ENCODE measurements at places on chromosomes 7 and 10.
A peak's percentile ranks its signal among the peaks of the same experiment; 100 is the strongest.

DNA sequence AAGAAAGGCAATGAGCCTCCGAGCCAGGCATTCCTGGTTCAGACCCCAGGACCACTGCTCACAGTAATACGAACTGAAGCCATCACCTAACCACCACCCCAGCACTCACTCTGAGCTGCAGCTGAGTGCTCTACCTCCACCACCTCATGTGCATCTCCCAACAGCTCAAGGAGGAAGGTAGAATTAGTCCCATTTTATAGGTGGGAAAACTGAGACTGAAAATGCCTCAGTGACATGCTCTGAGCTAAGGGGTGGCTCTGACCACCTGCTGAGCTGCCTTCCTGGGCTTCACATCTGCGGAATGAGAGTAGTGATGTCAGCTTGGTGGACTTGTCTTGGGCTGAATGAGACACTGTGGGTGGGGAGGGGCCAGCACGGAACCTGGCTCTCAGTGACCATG is 159.7 kb upstream of the UNC5B start:
- DNase-seq: no peak

DNA sequence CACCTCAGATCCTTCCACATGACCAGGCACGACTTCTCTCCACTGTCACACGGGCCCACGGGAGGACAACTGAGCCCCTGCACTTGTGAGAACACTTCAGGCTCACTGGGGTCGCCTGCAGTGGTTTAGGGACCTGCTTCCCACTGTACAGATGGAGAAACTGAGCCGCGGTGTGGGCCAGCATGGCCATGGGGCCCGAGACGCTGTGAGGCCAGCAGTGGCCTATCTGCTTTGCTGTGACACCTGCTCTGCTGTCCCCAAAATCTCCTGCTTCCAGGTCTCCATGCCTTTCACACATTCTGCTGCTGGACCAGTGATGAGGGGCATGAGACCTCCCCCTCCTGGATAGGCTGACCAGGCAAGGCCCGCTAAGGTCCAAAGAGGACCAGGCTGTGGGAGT is 75.8 kb upstream of the PAX2 start:
- DNase-seq: no peak

- peak; percentile 88 for DNase-seq
Measured at GRCh38 chr7:40219917-40220316, 85.1 kb downstream of the SUGCT start.

DNA sequence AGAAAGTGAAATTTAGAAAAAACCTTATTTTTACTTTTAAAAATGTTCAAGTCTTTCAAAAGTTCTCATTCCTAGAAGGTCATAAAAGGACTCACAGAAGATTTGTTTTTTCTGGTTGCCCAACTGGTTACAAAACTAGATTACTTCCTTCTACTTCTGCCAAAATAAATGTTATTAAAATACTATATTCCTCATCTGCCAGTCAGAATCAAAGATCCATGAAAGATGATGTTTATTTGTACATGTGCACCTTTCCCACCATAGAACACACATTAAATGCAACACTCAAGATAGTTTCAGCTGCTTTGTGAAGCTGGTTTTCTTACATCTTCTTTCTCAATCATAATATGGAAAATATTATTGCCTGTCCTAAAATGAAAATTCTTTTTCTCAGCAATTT is 465.4 kb downstream of the ETV1 start:
- DNase-seq: no peak

GRCh38 chr7:46133751-46134150 is 212.7 kb upstream of the IGFBP3 start:
- DNase-seq: no peak

- DNase-seq: no peak
Measured at GRCh38 chr10:87782721-87783120, 35.3 kb downstream of the ATAD1 start.

DNA sequence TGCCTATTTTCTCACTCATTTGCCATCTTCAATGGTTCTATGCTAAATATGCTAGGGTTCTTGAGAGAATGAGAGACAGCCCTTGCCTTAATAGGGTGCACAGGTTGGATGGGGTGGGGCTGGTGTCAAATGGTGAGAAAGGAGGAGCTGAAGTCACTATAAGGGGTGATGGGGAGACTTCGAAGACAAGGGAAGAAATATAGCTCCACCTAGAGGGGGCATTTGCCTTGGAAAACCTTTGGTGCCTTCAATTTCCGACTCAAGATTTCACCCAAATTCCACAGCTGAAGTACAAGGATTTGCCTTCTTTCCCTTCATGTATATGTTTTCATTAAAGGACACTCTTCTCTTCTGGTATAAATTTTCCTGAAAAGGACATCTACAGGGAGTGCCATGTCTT is 5.6 kb downstream of the PTN start:
- no peak for DNase-seq

DNA sequence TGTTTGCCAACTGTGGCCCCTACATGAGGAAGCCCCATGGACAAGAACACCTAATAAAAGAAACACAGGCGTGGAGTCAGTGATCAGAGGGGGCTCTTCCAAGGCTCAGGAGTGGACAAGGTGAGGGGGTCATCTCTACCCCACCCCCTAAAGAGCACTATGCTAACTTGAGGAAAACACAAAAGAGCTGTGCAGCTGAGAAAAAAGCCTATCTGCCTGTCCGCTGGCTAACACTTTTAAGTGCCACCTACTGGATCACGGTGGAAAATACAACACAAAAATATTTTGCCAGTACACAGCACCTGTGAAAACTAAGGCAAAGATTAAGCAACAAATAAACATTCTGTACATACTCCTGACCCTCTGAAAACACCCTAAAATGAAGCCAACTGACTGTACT is 53.1 kb upstream of the COBL start:
- no peak for DNase-seq

DNA sequence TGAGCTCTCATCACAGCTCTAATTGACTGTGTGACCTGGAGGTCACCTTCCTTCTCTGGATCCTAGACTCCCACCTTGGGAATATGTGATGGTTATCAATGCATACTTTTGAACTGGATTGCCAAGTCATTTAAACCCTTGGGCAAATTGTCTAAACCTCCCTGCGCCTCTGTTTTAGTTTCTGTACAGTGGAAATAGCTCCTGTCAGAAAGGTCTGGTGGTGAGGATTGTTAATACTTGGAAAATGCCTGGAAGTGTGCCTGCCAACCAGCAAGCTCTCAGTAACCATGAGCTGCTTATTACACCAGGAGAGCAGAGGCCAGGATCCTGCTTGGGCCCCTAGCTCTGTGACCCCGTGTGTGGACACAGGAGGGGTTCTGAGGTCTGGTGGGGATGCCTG is 108.7 kb upstream of the PPIF start:
- DNase-seq: peak; percentile 31

DNA sequence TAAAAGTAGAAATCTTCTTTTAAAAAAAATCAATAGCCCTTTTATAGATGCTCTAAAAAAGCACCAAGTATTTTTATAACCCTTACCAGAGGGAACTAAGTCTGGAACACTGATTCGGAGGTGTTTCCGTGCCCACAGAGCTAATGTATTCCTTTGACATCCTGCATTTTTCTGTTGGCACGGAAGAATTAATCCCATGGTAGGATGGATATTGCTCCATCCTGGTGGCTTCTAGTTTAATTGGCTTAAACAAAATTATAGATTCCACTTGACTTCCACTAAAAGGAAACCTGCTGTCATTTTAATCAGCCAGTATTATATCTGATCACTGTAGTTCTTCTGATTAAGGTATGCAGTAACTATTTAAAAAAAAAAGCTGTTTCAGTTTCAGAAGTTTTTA is 164.0 kb upstream of the NPS start:
- DNase-seq: no peak

DNA sequence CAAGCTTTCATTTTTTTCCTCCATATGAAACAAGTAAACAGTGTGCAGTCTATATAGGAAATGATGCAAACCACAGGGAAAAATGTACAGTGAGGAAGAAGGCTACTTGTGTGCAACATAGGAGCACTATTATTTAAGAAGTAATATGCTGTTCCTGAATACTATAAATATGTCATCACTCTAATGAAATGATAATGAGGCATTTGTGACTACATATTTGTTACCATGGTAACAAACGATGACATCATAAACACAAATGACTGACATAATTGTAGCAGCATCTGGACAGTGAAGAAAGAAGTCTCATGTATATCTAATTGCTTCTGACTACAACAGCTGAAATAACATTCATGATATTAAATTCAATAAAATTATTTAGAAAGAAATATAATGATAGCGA is 164.8 kb downstream of the C7orf25 start:
- DNase-seq: no peak

- DNase-seq: peak; percentile 62
Measured at GRCh38 chr7:87570178-87570577, 30.5 kb downstream of the ABCB1 start.

DNA sequence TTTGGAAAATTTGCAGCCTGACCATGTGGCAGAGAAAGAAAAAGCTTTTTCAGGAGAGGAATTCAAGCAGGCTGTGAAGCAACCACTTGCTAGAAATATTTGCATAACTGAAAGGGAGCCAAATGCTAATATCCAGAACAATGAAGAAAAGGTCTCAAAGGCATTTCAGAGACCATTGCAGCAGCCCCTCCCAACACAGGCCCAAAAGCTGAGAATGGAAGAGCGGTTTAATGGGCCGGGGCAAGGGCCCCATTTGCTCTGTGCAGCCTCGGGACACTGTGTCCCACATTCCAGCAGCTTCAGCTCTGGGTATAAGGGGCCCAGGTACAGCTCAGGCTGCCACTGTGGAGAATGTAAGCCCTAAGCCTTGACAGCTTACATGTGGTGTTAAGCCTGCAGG is 918.1 kb upstream of the POT1 start:
- DNase-seq: no peak

DNA sequence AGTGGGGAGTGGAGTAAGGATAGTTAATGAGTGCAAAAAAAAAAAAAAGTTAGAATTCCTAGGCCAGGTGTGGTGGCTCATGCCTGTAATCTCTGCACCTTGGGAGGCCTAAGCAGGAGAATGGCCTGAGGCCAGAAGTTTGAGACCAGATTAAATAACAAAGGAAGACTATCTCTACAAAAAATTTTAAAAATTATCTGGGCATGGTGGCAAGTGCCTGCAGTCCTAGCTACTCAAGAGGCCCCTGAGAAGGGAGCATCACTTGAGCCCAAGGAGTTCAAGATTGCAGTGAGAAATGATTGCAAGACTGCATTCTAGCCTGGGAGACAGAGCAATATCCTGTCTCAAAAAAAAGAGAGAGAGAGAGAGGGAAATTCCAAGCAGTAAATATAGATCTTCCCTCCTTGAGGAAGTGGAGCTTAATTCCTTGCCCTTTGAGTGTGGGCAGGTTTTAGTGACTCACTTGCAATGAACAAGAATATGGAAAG is 19.5 kb upstream of the CSTF2T start:
- peak; percentile 81 for DNase-seq

DNA sequence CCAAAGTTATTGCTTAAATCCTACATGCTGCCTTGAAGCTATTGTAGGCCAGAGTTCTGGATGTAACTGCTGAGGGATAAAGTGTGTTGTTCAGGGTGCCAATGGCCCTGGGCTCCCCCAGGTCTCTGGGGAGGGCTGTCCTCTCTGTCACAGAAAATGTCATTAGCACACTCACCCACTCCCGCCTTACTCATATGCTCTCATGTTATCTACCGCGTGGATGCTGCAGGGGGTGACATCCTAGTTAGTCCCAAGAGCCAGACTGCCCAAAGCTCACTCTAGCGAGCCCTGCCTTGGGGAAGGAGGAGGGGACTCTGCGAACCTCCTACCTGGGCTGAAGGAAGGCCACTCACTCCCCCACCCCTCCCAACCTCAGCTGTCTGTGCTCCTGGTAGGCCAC is 122.5 kb downstream of the FRMD4A start:
- no peak for DNase-seq

- DNase-seq: peak; percentile 40
Measured at GRCh38 chr10:87505366-87506111, 846 bp downstream of the MINPP1 start.

DNA sequence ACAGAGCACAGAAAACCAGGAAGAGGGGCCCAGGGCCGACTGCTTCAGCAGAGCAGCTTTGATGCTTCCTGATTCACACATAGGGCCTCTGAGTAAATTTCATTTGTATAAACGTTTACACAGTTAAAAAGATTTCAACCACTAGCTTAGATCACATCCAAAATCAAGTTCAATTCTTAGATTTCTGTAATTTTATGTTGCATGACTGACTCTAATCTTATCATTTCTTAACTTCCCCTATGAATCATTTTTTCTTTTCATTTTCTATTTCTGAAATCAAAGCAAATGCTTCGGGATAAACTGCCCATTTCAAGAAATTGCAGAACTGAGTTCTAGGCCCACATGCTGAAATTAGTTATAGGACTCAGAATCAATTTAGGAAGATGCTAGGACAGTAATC is 224.7 kb downstream of the INHBA start:
- DNase-seq: no peak

- no peak for DNase-seq
Measured at GRCh38 chr7:100413346-100413745, 15.2 kb downstream of the ZCWPW1 start.

- no peak for DNase-seq
Measured at GRCh38 chr7:12233175-12233574, 22.1 kb downstream of the TMEM106B start.

DNA sequence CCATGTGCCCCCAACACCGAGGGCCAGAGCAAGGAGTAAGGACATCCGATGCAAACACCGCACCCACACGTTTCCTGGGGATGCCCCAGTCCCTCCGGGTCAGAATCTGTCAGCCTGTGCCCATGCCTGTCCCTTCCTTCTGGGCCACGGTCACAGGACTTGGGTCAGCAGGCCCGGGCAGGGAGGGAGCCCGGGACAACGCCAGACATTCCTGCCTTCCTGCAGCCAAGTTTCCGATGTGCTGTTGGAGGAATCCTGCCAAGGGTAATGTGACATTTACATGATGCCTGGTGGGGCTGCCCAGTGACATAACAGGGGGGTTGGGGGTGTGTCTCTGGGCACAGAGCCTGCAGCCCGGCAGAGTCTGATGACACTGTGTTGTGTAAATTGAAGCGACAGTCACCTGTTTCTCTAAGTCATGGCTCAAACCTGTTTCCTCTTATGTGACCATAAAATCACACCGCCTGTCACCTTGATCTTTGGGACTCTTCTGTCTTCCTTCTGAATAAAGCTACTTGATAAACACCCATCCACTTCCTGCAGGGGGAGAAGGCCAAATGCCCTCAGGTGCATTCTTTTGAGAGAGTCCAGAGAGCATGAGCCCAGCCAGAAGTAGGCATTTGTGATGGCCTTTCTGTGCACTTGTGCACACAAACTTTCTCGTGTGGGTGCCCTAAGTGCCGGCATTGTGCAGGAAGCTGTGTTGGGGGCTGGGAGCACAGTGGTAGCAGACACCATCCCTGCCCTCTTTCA is 175.3 kb upstream of the RHEB start:
- no peak for DNase-seq

- DNase-seq: no peak
Measured at GRCh38 chr10:124306520-124306919, 112.2 kb downstream of the OAT start.

- no peak for DNase-seq
Measured at GRCh38 chr10:102812231-102812876, 24.9 kb downstream of the CYP17A1 start.

- no peak for DNase-seq
Measured at GRCh38 chr7:63071920-63072319, 926.7 kb upstream of the ZNF722 start.

- DNase-seq: no peak
Measured at GRCh38 chr10:93403152-93404047, 78.7 kb downstream of the MYOF start.

Measured in fibroblast of upper back skin (primary cell).